ENCODE measurements at places on chromosomes 7 and 10.

DNA sequence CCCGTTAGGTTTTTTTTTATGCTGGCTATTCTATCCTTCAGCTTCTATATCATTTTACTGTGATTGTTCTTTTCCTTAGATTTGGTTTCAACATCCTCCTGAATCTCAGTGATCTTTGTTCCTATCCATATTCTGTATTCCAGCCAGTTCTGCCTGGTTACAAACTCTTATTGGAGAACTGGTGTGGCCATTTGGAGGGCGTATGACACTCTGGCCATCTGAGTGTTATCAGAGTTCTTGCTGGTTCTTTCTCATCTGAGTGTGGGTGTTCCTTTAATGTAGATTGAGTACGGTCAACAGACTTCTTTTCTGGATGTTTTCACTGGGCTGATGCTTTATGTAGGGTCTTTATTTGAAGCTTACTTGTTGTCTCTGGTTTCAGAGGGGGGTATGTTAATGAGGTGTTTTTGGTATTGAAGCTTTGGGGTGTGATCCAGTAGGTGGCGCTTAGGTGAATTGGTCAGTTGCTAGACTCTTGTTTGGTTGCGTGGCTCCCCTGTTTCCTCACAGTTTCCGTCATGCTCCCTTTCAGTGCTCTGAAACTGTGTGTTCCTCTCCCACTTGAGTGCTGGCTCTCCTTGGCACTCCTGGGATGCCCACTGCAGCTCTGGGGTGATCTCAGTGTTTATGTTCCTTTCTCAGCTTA is 80.7 kb downstream of the FANK1 start:
- ATAC-seq = no peak

DNA sequence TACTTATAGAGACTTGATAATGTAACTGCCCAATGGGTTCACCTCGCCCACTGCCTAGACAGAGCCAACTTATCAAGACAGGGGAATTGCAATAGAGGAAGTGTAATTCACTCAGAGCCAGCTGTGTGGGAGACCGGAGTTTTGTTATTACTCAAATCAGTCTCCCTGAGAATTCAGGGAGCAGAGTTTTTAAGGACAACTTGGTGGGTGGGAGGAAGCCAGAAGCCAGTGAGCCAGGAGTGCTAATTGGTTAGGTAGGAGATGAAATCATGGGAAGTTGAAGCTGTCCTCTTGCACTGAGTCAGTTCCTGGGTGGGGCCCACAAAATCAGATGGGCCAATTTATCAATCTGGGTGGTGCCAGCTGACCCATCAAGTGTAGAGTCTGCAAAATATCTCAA is 20.1 kb upstream of the C7orf33 start:
- peak; percentile 44 for ATAC-seq

- ATAC-seq = no peak
Observed at GRCh38 chr10:94205396-94205831, 157.3 kb downstream of the NOC3L start.

DNA sequence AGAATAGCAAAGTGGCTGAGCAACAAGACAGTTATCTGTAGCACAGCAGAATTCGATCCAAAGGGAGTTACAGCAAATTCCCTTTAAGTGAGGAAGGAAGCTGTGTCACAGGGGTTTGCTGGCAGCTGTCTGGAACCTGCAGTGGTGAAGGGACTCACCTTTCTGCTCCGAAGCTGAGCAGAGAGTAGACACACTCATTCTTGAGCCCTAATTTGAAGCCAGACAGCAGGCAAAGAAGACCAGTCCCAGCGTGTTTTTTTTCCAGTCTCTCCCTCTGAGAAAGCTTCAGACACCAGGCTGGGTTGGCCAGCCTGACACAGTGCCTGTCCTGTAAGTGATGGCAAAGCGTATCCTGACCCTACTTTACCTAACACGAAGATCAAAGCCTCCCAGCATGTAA is 210.7 kb downstream of the TRIL start:
- ATAC-seq = no peak

DNA sequence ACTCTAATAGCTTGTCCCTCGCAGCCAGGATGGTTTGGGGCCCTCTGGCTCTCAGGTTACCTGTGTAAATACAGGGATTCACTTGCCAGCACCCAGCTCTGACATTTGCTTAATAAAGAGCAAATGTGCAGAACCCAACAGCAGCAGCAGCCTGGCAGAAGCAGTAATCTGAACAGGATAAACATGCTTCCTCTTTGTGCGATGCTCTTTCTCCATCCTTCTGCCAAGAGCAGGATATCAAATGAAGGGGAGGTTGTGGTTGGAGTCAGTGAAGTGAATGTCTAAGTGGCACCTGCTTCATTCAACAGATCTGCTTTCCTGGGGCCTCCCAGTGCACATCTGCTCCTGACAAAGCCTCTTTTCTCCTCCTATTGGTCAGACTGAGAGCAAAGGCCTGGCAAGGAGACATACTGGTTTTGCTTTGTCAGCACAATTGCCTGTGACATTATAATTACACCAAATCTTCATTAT is 130.3 kb downstream of the NRF1 start:
- ATAC-seq = no peak

DNA sequence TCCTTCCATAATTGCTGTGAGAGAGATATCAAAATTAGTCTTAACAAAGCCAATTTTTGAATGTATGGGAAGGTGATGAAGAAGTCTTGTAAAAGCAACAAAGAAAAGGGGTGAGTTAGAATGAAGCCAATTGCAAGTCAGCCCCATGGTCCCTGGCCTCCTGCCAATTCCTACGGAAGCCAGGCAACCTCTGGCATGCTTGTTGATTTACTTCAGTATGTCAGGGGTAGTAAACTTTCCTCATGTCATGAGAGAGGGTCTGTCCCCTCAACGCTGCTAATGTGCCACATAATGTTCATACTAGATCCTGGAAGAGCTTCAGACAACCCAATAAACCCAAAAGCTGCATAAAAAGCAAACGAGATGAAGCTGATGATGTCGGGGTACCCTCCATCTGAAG is 159.1 kb upstream of the YAE1 start:
- no peak for ATAC-seq

Measured in activated T-helper 17 cell treated with anti-CD3 and anti-CD28 coated beads, Interleukin-2, amount 50 U/mL, for 72 hours (primary cell).